ENCODE measurements at places on chromosomes 5 and 9. TPM values are rescaled to one million over a fixed set of nuclear protein-coding genes. Genes with fewer than 3 reads are reported as not detected.

Gene NIPAL4
- 0.30 TPM for total RNA-seq

Gene C9orf153
- total RNA-seq: not detected

Gene SLC4A9
- total RNA-seq: 0.72 TPM

Gene SH3PXD2B
- 0.33 TPM for total RNA-seq
